ENCODE measurements at places on chromosomes 6 and 20. TPM values are rescaled to one million over a fixed set of nuclear protein-coding genes. Genes with fewer than 3 reads are reported as not detected.

DNA sequence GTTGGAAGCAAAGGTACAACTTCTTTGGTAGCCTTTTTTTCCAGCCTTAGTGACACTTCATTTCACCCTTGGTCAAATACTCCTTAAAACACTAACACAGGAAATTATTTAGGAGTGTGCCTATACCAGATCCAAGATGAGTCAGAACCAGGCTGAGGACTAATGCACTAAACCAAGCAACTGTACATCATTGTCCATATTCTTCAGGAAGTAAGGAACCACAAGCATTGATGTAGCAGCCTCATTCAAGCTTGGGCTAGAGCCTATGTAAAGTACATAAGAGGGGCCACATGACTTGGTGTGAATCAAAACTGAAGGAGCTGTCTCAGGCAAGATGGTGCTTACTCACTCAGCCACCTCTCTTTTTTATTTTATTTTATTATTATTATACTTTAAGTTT lies 20.7 kb upstream of the ADGB start:
- no peaks in the 10 kb centered on the region for H3K36me3 ChIP-seq
- H3K27me3 ChIP-seq, result no peaks in the 10 kb centered on the region
- no peak overlapping the region for H3K4me3 ChIP-seq
- no peak overlapping the region for H3K27ac ChIP-seq
- no peaks in the 10 kb centered on the region for H3K4me1 ChIP-seq
- no peak for DNase-seq

DNA sequence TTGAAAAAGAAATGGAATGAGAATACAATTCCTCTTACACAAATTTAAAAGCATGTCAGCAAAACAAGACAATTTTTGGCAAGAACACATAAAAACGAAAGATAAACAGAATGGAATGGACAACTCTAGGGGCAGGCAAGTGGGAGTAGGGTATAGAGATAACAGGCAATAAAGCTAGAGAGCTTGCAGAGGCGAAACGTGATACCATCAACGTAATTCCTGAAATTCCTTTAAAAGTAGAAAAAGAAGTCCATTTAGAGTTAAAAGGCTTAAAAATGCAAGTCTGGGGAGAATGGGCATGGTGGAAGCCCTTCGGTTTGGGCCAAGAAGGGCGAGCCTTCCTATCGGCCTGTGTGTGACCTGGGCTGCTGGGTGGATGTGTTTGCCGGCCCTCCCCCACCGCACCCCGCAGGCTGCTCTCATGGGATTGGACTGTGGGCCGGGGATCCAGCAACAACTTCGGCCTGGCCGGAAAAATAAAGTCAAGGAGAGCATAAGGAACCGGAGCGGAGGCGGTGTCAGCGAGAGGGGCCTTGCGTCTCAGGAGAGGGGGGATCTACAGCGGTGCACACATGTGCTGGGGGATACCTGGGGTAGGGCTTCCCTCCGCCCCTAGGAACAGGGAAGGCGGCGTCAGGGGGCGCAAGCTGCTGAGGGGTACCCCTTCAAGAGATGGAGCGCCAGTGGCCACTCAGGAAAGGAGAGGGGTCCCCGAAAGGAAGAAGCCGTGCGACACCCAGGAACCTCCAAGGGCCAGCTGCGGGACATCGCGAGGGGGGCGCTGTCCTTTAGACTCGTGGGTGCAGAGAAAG lies 4.1 kb downstream of the TMEM239 start:
- no peaks in the 10 kb centered on the region for H3K36me3 ChIP-seq
- no peak overlapping the region for H3K4me3 ChIP-seq
- DNase-seq, result peak; percentile 48
- no peaks in the 10 kb centered on the region for H3K4me1 ChIP-seq
- H3K27me3 ChIP-seq, result peaks cover 36% of the 10 kb centered on the region
- no peak overlapping the region for H3K27ac ChIP-seq

GRCh38 chr6:143718472-143718871 lies 40.7 kb downstream of the PHACTR2 start:
- no peaks in the 10 kb centered on the region for H3K4me1 ChIP-seq
- peaks cover 5% of the 10 kb centered on the region for H3K36me3 ChIP-seq
- DNase-seq, result no peak
- no peak overlapping the region for H3K27ac ChIP-seq
- no peak overlapping the region for H3K4me3 ChIP-seq

DNA sequence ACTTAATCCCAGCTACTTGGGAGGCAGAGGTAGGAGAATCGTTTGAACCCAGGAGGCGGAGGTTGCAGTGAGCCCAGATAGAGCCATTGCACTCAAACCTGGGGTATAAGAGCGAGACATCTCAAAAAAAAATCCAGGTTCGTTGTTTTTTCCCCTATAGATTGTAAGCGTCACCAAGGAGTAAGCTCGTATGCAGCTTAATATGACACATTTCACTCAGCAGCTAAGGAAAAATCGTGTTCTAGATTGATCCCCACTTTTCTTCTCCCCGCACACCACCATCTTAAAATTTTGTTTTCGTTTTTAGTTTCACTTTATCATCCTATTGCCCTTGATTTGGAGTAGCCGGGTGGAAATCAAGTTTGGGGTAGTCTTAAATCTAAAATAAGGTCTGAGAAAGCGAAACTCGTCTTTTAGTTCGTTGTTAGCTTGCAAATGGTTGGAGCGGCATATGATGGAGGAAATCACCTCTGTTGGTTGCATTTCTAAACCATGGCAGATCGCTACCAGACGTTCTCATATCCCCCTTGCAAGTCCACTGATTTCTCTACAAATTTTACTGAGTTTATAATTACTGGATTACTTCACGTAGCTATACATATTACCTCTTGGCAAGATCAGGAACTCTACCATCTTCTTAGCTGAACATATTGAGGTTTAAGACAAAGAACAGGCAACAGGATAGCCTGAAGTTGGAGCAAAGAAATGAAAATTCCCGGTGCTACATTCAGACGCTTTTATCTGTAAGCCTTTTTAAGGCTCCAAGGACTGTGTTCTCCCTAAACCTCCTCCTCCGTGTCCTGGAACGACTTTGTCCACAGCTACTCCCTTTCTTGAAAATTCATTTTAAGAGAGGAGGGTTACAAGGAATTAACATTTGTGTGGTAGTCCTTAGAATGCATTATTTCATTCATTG lies 91.1 kb upstream of the BTN3A2 start:
- no peaks in the 10 kb centered on the region for H3K36me3 ChIP-seq
- peaks cover 37% of the 10 kb centered on the region for H3K27me3 ChIP-seq
- peak overlapping the region; percentile 89 for H3K27ac ChIP-seq
- peaks cover 6% of the 10 kb centered on the region for H3K4me1 ChIP-seq

DNA sequence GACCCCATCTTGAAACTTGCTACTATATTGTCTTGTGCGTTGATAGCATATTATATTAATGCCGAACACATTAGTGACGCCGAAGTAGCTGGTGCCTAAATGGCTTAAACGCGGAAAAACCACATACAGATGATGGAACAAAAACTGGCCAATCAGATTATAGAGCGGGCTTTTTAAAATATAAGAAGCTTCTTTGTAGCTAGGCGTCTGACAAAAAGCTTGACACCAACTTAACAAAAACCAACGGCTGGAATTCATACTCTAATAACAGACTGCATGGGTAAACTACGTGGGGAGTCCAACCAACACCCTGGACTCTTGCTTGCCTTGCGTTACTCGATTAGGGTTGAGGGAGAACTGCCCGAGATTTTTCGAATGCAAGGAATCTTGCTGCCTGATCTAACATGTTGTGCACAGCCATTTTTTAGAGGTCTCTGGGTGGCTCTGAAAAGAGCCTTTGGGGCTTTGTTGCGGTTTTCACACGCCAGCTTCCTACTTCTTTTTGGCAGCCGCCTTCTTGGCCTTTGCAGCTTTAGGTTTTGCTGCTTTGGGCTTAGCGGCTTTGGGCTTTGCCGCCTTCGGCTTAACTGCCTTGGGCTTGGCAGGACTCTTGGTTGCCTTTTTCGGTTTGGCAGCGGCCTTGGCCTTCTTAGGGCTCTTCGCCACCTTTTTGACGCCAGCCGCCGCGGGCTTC lies 45.7 kb downstream of the OR2B2 start:
- peak overlapping the region; percentile 70 for H3K4me3 ChIP-seq
- no peaks in the 10 kb centered on the region for H3K36me3 ChIP-seq
- no peak overlapping the region for H3K27ac ChIP-seq
- peaks cover 37% of the 10 kb centered on the region for H3K27me3 ChIP-seq
- DNase-seq, result no peak
- peaks cover 24% of the 10 kb centered on the region for H3K4me1 ChIP-seq

- no peaks in the 10 kb centered on the region for H3K36me3 ChIP-seq
- no peak overlapping the region for H3K4me3 ChIP-seq
- no peak for DNase-seq
- H3K27ac ChIP-seq, result no peak overlapping the region
- no peaks in the 10 kb centered on the region for H3K27me3 ChIP-seq
These were observed 145.3 kb downstream of the KHDC1L start for GRCh38 chr6:73079978-73080377.

Gene SMIM29
- 32.6 TPM for total RNA-seq

DNA sequence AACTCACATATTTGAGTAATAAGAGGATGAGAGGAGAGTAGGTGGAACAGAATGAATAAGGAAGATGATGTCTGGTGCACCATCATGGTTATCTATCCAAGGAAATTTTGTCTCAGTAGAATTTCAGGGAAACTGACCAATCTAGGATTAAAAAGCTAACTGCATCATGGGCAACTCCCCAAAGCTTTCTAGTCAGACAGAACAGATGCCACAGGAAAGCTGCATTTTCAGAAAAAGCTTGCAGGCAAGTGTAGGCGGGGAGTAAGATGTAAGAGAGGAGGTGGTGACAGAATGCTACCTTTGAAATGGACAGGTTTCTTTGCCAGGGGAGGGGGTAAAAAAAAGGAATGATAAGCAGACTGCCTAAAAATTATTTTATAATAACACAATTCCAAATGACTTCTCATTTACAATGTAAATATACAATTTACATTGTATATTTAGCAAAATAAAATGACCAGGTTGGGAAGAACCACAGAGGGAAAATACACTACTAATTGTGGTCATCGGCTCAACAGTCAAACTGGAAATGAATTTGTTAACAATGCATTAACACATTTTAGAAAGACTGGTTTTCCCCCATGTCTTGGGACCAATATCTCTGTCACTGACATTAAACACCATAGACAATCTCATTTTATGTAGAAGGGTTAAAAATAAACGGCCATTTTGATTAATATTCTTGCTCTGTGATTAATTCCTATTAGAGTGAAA lies 15.1 kb downstream of the NHSL1 start:
- no peaks in the 10 kb centered on the region for H3K4me1 ChIP-seq
- H3K4me3 ChIP-seq, result no peak overlapping the region
- no peak for DNase-seq

- H3K4me3 ChIP-seq, result no peak overlapping the region
- peaks cover 19% of the 10 kb centered on the region for H3K4me1 ChIP-seq
- no peaks in the 10 kb centered on the region for H3K27me3 ChIP-seq
- H3K36me3 ChIP-seq, result no peaks in the 10 kb centered on the region
- no peak overlapping the region for H3K27ac ChIP-seq
These were observed 13.0 kb downstream of the MYO6 start for GRCh38 chr6:75762063-75762462.

Gene PDE10A
- total RNA-seq, result 6.0 TPM

- no peak overlapping the region for H3K4me3 ChIP-seq
- no peaks in the 10 kb centered on the region for H3K4me1 ChIP-seq
These were observed 286.5 kb upstream of the NT5E start for GRCh38 chr6:85163156-85164080.

DNA sequence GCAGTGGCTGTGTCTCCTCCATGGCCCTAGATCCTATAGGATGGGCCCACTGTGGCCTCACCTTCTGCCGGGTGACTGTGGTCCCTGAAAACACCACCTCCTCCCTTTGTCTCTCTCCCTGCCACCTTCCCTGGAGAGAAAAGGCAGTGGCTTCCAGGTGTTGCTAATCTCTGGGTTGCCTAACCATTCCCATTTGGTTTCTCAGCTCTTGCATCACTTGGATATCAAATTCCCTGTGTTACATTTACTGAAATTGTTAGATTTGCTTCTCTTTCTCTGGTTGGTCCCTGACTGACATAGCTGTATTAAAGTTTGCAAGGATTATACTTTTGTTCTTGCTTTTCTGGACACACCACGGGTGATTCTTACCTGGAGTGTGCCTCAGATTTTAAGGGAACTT lies 9.3 kb upstream of the ZFP64 start:
- H3K27ac ChIP-seq, result no peak overlapping the region
- H3K4me3 ChIP-seq, result no peak overlapping the region
- no peaks in the 10 kb centered on the region for H3K36me3 ChIP-seq
- no peaks in the 10 kb centered on the region for H3K27me3 ChIP-seq
- DNase-seq, result no peak
- no peaks in the 10 kb centered on the region for H3K4me1 ChIP-seq

DNA sequence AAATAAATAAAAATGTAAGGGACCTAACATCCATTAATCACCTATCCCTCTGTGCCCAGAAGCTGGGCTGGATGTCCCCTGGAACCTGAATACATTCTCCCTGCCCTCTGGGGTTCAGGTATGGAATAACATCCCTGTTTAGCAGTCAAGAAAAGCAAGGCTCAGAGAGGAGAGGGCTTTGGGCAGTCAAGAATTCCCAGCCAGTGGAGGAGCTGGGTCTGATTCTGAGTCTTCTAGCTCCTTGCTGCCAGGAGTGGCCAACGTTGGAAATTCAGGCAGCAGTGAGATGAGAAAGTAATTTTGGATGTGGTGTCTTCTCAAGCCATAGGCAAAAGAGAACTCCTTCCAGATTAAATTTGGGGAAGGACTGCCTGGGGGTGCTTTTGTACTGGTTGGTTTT lies 42.6 kb upstream of the ZNFX1 start:
- no peak overlapping the region for H3K4me3 ChIP-seq
- peaks cover 54% of the 10 kb centered on the region for H3K27me3 ChIP-seq
- H3K27ac ChIP-seq, result no peak overlapping the region
- no peaks in the 10 kb centered on the region for H3K36me3 ChIP-seq
- H3K4me1 ChIP-seq, result peaks cover 16% of the 10 kb centered on the region

GRCh38 chr6:101597693-101598092 lies 204.2 kb downstream of the GRIK2 start:
- DNase-seq, result no peak
- no peak overlapping the region for H3K27ac ChIP-seq
- no peaks in the 10 kb centered on the region for H3K4me1 ChIP-seq
- H3K4me3 ChIP-seq, result no peak overlapping the region
- no peaks in the 10 kb centered on the region for H3K27me3 ChIP-seq
- H3K36me3 ChIP-seq, result no peaks in the 10 kb centered on the region

Gene CD93
- 160 TPM for total RNA-seq

GRCh38 chr6:39021779-39022178 lies 26.8 kb upstream of the GLP1R start:
- no peak overlapping the region for H3K4me3 ChIP-seq
- DNase-seq, result no peak
- no peaks in the 10 kb centered on the region for H3K36me3 ChIP-seq

- H3K4me3 ChIP-seq, result no peak overlapping the region
- no peaks in the 10 kb centered on the region for H3K4me1 ChIP-seq
- no peak for DNase-seq
- no peak overlapping the region for H3K27ac ChIP-seq
- H3K36me3 ChIP-seq, result no peaks in the 10 kb centered on the region
- H3K27me3 ChIP-seq, result no peaks in the 10 kb centered on the region
These were observed 16.4 kb upstream of the SLC22A3 start for GRCh38 chr6:160331753-160332152.

Gene LCA5
- 5.4 TPM for total RNA-seq
